ENCODE measurements at places on chromosomes 4 and X.

DNA sequence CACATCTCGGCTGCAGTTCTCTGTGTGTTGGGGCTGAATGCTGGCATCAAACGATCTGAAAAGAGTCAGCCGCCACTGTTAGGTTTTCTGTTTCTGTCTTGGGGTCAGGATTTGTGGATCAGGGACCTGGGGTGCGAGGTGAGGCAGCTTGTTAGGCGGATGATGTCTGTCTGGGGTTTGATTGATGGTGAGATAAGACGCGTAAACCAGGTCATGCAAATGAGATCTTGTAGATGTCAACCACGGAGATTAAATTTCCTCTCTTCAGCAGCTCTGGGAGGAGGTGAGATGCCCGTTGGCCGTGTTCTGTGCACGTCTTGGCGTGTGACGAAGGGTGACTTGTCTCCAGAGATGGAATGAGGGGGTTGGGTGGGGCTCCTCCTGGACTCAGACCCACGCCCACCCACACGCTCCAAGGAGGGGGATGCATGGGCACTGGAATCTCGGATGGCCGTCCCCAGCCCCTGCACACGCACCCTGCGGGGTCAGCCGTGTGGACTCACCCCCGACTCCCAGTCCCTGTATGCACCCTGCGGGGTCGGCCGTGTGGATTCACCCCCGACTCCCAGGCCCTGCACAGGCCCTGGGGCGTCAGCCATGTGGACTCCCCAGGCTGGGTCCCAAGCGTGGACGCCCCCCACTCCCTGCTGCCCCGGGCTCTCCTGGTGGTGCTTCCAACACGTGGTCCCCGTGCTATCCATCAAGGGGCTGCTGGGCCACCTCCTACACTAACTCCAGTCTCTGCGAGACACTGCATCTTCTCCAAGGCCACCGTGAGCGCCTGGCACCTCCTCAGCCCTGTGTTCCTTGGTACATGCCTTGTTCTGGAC is 16.0 kb upstream of the UVSSA start:
- peak; percentile 66 for DNase-seq

DNA sequence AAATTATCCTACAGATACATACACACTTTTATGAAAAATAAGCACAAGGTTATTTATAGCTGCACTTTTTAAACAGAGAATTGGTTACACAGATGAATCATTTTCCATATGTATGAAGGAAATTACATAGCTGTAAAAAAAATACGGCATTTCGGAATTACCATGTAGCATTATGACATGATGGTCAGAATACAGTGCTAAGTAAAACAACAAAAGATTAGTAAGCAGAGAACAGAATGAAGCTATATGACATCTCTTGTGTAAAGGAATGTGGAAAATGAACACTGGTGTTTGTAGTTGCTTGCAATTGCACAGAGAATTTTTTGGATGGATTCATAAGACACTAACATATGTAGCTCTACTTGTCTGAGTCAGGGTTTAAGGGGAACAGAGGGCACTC is 1222.0 kb upstream of the PRKX start:
- DNase-seq: no peak

DNA sequence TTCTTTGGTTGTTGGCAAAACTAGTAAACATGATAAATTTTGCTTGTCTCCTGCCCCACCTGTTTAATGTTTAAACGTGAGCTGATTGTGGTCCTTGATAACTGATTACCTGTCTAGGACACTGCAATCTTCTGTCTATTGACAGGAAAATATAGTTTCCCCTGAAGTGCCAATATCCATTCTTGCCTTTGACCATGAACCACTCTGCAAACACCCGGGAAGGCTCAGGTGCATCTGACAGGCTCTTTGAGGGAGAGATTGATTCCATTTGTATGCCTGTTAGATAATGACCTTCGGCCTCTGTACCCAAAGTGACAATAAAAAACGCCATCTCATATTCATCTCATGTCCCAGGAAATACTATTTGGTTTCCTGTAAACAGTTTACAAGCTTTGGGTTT is 453.0 kb downstream of the CENPC start:
- no peak for DNase-seq

GRCh38 chrX:32597777-32598176 is 613.6 kb downstream of the DMD start:
- no peak for DNase-seq

DNA sequence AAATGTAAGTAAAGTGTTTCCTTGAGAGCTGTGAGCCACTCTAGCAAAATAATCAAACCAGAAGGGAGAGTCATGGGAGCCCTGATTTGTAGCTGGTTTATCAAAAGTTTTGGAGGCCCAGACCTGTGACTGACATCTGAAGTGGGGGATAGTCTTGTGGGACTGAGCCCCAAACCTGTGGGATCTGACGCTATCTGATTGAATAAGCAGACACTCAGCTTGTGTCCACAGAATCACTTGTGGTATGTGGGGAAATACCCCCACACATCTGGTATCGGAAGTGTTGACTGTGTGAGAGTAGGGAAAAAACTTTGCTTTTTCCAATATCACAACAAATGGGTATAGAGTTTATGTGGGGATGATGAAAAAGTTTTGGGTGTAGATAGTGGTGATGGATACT is 35.4 kb downstream of the FUNDC1 start:
- DNase-seq: no peak

GRCh38 chr4:15793506-15794363 is 15.6 kb downstream of the CD38 start:
- DNase-seq: peak; percentile 85

Measured in SK-N-DZ (cell line).